ENCODE measurements at places on chromosomes 16 and 17.

GRCh38 chr17:79811868-79812352 lies 15.0 kb upstream of the CBX8 start:
- no peak for DNase-seq

GRCh38 chr17:28901866-28902818 lies 737 bp downstream of the DHRS13 start:
- DNase-seq = peak; percentile 54

DNA sequence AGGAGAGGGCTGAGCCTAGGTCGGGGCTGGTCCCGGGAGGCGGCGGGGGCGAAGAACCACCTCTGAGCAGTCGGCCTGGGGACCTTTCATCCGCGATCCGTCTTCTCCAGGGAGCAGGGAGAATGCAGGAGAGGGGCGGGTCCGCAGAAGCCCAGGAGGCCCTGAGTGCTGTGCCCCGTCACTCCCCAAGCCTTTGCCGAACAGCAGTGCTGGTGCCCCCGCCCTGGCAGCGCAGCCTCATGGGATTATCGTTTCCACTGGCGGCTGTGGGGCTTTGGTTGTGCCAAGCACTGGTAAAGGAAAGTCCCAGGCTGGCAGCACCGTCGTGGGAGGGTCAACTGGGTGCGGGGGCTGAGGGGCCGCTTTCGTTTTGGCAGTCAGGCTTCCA lies 631 bp downstream of the TBL3 start:
- DNase-seq = no peak

DNA sequence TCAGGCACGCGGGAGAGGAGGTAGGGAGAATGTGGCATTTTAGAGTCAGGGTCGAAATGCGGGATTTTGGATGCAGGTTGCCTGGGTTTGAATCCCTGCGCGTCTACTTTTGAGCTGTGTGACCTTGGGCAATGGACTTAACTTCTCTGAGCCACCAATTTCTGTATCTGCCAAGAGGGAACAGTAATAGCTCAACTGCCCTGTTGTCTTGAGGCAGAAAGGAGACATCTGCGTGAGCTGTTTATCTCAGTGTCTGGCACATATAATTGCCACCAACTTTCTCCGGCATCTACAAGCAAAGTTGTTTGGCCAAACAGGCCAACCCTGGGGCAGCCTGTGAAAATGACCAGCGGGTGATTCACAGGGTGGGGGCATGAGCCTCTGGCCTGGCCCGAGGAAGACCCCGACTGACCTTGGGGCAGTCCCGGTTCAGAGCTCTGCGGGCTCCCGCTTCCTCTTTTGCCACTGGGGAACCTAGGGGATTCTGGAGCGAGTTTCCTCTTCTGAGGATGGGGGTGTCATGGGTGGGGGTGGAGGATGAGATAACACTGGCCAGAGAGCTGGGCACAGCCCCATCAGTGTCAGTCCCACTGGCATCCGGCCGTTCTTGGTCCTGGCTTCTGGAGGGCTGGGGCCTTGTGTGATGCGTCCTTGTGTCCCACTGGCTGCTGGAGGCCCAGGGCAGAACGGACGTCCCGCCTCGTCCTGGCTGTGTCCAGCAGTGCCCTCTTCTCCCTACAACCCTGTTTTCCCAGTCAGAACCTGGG lies 1.3 kb downstream of the SNN start:
- no peak for DNase-seq

- DNase-seq = peak; percentile 35
Measured at GRCh38 chr16:82753821-82754220, 127.1 kb downstream of the CDH13 start.

- no peak for DNase-seq
Measured at GRCh38 chr16:17350207-17350606, 120.6 kb downstream of the XYLT1 start.

DNA sequence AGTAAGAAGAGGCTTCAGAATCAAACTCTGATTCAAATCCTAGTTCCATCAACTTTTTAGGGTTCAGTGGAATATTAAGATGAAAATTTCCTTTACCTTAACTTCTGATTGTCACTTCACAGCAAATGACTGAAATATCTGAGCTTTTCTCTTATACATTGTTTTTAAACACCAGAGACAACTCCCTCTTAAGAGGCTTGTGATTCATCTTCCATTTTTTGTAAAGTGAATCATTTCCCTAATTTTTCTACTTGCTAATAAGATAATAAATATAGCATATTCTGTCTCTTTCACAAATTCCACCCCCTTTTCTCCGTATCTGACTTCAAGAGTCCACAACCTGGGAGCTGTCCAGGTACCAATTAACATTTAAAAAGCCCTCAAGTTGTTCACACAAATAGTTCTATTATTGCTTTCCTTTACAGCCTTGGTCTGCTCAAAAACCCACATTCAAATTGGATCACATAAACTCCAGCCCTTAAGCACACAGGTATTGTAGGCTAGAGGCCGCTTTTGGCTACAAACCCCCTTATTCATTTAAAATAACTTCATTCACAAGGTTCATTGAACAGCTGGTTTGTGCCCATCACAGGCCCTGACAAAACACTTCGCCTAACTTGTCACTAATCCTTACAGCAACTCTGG lies 14.1 kb upstream of the UTP6 start:
- no peak for DNase-seq

DNA sequence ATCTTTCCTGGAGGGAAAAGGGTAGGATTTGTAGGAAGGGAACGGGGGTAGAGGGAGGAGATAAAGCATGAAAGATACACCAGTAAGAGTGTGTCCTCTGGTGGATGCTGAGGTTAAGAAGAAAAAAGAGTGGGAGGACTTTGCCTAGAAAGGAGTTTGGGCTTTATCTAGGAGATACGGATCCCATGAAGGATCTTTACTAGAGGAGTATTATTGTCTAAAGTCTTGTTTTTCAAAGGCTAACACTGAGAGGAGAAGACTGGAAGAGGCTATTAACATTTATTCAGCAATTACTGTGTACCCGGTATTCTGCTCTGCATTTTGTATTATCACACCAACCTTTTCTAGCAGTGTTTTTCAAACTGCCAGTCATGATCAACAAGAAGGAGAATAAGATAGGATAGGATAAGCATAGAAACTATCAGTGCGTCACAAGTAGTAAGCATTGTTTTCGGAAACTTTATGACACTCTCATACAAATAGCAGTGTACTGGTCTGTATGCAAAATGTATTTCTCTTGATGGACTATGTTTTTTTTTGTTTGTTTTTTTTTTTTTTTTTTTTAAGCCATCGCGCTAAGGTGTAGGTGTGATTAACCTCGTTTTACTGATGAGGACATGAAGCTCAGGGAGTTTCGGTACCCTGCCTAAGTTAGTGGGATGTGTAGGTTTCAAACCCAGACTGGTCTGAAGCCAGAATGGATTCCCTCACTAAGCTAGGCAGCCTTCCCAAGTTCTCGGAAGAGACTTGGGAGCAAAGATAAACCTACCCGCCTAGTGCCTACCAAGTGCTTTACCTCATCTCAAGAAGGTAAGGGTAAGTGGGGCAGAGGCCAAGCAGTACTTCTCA lies 1.3 kb upstream of the SP2 start:
- DNase-seq = no peak

DNA sequence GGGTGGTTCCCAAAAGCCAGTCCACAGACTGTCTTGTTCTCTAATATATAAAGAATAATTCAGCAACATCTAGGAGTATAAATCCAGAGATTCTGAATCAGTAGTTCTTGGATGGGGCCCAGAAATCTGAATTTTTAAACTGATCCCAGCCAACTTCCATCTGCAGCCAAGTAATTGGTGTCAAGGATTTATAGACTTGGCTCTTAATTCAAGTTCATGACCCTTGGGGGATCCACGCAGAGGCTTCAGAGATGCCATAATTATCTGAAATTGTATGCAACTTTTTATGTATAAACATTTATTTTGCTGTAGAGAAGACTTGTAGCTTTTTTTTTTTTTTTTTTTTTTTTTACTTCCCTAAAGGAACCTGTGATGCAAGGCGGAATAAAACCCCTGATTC lies 60.6 kb downstream of the HLF start:
- DNase-seq = no peak

DNA sequence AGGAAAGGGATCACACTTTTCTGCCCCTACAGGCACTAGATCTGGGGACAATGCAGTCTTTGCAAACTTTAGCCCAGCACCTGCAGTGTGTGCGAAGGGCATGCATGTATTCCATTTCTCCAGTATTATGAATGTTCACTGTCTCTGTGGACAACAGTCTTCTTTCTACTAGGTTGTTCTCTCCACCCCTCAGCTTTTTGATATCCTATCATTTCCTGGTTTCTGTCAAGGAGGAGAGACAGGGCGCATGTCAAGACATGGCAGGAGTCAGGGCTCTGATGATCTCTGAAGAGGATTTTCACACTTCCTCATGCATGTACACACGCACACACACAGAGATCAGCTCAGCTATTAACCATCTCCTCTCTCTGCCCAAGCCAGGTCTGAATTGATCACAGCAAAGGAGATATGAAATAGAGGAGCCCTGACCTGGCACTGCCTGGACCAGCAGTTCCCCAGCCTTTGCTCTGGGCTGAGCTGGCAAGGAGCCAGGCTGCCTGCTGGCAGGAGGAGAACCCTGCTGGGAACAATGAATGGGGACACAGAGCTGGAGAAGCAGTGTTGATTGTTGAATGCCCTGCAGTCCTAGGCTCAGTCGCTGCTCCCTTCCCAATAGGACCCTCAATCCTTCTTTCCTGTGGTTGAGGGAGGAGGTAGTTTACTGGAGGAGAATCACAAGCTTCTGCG lies 2.6 kb downstream of the GPR179 start:
- DNase-seq = peak; percentile 26

DNA sequence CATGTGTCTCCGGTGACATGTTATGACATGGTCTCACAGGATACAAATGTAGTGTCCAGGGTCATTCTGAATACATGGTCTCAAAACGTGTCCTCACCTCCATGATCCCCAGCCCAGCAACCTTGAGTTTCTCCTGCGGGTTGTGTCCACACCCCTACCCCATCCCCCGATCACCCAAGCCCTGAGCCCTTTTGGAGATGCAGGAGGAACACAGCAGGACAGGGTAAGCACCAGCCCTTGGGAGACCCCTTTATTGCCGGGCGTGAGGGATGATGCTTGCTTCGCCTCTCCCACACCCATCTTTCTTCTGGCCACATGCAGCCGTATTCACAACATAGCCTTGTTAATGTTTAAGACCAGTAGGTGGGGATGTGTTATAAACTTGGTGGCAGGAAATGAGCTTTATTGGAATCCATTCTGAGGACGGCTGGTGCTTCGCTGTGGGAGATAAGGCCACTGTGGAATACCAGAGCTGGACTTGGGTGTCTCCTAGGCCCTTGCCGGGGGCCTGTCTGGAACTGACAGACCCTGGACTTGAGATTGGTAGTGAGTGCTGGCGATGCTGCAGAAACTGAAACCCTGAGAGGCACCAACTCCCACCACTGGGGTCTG lies 5.5 kb downstream of the TMEM132E start:
- peak; percentile 31 for DNase-seq

DNA sequence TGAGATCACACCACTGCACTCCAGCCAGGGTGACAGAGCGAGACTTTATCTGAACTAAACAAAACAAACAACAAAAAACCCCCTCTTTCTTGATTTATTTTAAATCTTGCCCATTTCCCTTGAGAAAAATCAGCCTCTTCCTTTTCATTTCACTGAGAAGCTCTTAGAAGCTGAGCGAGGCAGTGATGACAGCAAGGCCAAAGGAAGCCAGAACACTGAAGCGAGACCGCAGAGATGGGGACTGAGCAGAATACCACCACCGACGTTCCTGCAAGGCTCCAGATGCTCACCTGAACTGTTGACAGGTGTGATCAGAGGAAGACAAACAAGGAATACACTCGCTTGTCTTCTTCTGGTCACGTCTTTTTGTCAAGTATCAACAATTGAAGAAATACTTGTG lies 30.5 kb upstream of the IRF8 start:
- DNase-seq = no peak

DNA sequence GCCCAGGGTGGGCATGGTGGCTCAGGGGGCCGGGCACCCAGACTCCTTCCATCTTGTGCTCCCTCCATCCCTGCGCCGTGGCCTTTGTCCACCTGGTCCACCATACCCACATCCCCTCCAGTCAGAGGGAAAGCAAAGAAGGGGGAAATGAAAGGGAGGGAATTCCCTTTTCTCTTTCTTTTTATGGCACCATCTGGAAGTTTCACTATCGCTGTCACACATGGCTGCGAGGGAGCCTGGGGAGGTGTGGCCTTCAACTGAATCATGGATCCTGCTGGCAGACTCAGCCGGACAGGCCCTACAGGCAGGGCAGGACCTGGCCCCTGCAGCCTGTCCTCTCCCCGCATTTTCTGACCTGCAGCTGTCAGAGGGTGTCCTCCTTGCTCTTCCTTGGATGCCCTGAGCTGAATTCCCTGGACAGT lies 6.2 kb downstream of the SLC12A3 start:
- DNase-seq = peak; percentile 67

GRCh38 chr16:69367980-69368379 lies 16.4 kb upstream of the TMED6 start:
- DNase-seq = no peak

DNA sequence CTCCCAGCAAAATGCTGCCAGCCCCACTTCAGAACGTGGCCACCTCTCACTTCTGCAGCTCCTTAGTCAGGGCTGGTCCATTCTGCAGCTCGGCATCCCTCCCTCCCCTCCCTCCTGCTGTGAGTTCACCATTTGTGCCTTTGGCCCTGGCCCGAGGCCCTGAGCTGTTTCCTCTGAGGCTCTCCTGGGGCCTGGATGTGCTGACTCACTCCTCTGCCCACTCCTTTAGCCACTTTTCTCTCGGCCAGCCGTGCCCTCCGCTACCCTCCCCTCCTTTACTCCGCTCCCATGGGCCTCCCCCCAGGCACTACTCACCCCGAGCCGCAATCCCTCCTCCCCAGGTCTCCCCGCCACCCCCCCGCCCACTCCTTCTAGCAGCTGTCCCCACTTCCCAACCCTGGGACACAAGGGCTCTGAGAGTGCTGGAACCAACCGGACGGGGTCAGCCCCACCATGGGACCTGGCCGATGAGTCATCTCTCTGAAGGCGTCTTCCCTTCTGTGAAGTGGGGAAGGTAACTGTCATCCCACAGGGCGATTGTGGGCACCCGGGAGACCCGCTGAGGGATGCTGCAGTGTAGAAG lies 11.5 kb downstream of the KCNG4 start:
- peak; percentile 89 for DNase-seq

- DNase-seq = no peak
Measured at GRCh38 chr16:14559809-14560241, 70.2 kb downstream of the PARN start.

- no peak for DNase-seq
Measured at GRCh38 chr17:48504953-48505352, 25.9 kb downstream of the HOXB1 start.

- no peak for DNase-seq
Measured at GRCh38 chr17:2075336-2076086, 20.6 kb downstream of the HIC1 start.

DNA sequence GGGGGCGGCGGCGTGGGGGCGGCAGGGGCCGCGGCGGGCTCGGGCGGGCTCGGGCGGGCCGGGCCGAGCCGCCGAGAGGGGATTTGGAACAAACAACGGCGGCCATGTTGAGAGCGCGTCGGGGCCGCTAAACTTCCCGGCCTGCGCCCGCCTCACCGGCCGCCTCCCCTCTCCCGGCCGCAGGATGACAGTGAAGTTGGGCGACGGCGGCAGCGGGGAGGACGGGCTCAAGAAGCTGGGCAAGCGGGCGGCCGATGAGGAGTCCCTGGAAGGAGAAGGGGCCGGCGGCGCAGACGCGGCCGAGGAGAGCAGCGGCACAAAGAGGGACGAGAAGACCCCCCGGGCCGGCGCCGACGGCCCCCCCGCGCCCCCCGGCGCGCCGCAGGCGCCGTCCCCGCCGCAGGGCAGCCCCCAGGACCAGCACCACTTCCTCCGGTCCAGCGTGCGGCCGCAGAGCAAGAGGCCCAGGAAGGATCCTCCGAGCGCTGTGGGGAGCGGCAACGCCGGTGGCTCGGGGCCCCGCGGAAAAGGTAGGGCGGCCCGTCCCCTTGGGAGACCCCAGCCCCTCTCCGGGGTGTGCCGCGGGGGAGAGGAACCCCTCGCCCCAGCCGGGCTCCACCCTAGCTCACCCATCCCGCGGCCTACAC lies 2.4 kb downstream of the CRAMP1 start:
- no peak for DNase-seq
